ENCODE measurements at places on chromosomes 11 and 22.
A peak's percentile ranks its signal among the peaks of the same experiment; 100 is the strongest.

GRCh38 chr11:35085531-35086165 lies 53.3 kb upstream of the CD44 start:
- no peak for DNase-seq

DNA sequence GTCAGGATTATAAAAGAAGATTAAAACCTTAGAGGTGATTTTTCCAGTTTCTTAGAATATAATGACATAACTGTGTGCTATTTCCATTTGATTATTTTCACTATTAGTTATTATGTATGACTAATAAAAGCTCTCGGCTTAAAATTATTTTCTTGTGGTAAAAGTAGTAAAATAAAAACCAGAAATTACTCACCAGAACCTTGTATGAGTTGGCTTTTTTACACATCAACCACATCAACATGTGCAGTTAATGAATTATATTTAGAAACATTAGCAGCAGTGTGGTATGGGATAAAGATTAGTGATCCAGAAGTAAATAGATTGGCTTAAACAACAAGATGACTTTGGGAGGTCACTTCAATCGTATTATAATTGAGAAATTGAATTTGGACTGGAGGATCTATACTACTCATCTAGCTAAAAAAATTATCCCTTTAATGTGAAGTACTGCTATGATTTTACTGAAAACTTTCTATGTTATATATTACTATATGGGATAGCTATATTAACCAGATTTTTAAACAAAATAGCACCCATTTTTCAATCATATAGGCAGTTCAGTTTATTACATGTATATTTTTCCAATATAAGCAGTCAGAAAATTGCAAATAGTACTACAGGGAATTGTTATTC lies 2.8 kb upstream of the BCO2 start:
- peak; percentile 51 for DNase-seq

GRCh38 chr11:65241134-65241533 lies 20.6 kb upstream of the POLA2 start:
- DNase-seq = no peak

- DNase-seq = no peak
Observed at GRCh38 chr11:64499261-64500004, 91.6 kb upstream of the SLC22A12 start.

- no peak for DNase-seq
Observed at GRCh38 chr11:133311230-133311629, 221.1 kb downstream of the OPCML start.

Data from GM03348 (cell line).